ENCODE measurements at places on chromosomes 4 and X.

GRCh38 chr4:3211866-3212265 lies 37.1 kb upstream of the MSANTD1 start:
- DNase-seq, result no peak

GRCh38 chr4:121397941-121398601 lies 17.3 kb upstream of the QRFPR start:
- DNase-seq, result peak; percentile 31

DNA sequence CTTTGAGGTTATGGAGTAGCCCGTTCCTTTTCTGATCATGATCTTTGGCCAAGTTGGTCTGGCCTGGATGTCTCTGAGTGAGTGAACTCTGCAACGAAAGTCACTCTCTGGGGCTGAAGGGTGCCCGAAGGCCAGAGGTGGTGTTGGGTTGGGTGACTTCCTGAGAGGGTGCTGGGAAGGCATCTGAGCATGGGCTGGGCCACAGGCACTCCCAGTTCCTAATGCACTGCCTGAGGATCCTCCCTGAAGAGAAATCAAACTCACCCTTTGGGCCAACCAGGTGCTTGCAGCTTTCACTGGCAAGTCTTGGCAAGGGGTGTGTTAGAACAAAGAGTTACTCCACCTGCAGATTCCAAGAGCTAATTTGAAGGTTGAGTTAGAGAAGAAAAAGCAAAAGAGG lies 66.4 kb upstream of the SCML1 start:
- DNase-seq, result no peak

DNA sequence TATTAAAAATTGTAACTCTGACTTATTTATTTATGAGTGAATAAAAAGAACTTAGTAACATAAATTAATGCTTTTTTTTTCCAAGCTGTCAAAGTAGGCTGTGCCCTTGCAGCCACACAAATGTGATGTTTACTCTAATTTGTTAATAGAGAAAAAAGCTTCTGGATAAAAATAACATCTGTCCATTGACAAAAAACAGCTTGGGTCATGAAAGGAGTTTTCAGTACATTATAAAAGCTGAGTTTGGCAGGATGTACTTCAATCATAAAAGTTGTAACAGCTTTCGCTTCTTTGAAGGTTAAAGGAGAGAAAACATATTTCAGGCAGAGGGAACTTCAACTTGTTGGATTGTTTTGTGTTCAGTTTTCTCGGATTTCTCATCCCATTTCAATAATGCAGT lies 105.6 kb downstream of the SLC4A4 start:
- no peak for DNase-seq

DNA sequence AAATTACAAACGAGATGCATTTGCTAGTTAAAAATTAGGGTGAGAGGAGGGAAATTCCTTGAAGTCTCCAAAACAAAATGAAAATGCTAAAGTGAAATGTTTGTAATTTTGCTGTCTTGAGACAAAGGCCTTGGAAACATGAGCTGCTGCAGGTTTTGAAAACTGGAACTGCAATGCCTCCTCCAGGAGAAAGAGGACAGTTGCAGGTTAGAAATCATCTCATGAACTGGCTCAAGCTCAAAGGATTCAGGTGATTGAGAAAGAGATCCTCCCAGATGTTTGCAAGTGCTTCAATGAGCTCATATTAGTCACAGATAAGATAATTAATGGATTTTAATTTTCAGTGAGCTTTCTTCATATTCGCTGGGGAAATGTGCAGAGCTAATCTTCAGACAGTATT lies 32.4 kb downstream of the SMPX start:
- peak; percentile 42 for DNase-seq

DNA sequence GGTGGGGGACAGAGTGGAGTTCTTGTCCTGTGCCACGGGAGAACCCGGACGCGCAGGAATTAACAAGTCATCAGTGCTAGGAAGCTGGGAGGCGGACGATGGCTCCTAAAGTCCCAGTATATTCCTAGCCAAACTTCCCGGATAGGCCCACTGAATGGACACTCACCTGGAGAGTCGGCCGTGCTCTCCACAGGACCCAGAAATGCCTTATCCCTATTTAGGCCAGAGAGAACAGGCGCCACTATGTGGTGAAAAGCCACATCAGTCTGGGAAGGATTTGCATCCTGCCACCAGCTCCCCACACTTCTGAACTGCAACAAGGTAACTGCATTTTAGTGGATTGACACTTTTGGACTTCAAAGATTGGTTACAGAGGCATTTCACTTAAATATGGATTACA lies 1.1 kb downstream of the CFAP299 start:
- DNase-seq, result peak; percentile 57

- DNase-seq, result no peak
Measured at GRCh38 chr4:17182888-17183287, 284.4 kb upstream of the LDB2 start.

- DNase-seq, result no peak
Measured at GRCh38 chrX:2658585-2659292, 32.4 kb upstream of the CD99 start.

DNA sequence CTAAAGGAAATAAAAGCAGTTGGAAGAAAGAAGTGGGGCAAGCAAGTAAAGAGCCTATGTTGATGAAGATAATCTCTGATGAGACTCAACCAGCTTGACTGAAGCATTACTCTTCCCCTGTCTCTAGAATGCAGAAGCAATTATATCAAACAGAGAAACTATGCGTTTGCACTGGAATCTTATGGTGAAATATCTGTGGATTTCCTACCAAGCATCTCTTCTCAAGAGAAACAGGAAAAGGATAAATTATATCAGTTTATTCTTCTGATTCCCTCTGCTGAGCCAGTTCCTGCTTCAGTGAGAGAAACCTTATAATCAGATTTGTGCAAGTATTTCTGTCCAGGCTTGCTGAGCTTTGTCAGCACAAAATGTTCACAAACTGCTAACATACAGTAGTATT lies 316.7 kb upstream of the SLC7A11 start:
- DNase-seq, result no peak

GRCh38 chrX:71922686-71923085 lies 12.0 kb downstream of the NHSL2 start:
- DNase-seq, result no peak

DNA sequence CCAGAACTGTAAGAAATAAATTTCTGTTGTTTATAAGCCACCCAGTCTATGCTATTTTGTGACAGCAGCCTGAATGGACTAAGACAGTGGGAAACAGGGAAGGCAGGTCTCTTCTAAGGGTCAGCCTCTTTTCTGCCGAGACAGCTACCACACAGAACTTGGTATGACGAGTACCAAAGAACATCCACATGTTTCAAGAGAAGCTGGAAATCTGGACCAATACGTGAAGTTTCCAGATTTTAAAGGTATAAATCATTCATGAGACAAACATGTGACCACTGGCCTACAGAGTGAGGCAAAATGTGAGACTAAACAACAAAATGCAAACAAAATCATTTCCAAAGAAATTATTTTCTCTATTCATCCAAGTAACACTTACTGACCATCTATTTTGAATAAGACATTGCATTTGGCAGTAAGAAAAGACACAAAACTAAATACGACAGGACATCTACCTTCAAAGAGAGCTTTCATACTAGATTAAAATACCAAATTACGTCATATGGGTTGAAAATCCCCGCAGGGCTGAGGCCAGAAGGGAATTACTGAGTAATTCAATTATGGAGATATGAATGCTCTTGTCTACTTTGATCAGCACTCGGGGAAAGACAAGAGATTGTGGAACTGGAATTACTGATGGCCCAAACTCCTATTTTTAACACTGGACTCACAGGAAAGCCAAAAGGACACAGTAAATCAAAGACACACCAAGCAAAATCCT lies 7.2 kb downstream of the SCARB2 start:
- peak; percentile 36 for DNase-seq

GRCh38 chr4:151712777-151713176 lies 48.0 kb downstream of the GATB start:
- no peak for DNase-seq

GRCh38 chr4:185754961-185755360 lies 57.0 kb downstream of the SORBS2 start:
- no peak for DNase-seq
